ENCODE measurements at places on chromosomes 3 and 15.

- no peak for DNase-seq
Measured at GRCh38 chr3:66480666-66481065, 20.2 kb downstream of the LRIG1 start.

- DNase-seq = no peak
Measured at GRCh38 chr3:102238362-102238761, 196.5 kb upstream of the ZPLD1 start.

- no peak for DNase-seq
Measured at GRCh38 chr3:37989821-37990480, 635 bp upstream of the VILL start.

DNA sequence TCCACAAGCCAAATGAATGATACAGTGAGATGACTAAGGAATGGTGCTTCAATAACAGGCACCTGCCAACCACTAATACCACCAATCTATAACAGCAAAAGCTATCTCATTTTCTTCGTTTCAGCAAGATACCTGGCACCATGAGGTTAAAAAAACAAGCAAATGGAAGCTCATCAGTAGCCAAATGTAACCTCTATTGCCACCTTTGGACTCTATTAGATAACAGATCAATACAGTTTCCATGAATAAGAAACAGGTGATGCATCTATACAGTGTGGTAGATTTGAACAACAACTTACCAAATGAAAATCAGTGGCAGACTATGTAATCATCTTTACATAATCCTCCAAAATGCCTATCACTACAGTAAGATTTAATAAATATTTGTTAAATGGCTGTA lies 32.8 kb downstream of the PLOD2 start:
- DNase-seq = no peak

DNA sequence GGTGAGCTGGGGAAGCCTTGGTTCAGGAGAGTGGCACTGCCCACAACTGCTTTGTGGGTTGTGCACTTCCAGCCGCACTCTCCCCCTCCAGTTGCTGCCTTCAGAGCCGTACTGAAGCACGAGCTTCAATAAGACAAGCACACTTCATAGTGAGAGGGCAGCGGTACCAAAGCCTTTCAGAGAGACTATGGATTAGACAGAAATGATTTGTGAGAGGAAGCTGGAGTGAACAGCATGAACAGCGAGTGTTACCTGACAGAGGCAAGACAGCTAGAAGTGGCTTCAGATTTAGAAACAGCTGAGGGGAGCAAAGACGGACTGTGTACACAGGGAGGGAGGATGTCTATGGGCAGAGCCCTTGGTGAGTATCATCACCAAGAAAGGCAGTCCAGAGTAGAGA lies 31.1 kb downstream of the HCLS1 start:
- no peak for DNase-seq

GRCh38 chr15:39564972-39565665 lies 15.8 kb upstream of the THBS1 start:
- no peak for DNase-seq
